ENCODE measurements at places on chromosomes 13 and 19. TPM values are rescaled to one million over a fixed set of nuclear protein-coding genes. Genes with fewer than 3 reads are reported as not detected.

The EFNB2 gene
- 0.37 TPM for total RNA-seq

DNA sequence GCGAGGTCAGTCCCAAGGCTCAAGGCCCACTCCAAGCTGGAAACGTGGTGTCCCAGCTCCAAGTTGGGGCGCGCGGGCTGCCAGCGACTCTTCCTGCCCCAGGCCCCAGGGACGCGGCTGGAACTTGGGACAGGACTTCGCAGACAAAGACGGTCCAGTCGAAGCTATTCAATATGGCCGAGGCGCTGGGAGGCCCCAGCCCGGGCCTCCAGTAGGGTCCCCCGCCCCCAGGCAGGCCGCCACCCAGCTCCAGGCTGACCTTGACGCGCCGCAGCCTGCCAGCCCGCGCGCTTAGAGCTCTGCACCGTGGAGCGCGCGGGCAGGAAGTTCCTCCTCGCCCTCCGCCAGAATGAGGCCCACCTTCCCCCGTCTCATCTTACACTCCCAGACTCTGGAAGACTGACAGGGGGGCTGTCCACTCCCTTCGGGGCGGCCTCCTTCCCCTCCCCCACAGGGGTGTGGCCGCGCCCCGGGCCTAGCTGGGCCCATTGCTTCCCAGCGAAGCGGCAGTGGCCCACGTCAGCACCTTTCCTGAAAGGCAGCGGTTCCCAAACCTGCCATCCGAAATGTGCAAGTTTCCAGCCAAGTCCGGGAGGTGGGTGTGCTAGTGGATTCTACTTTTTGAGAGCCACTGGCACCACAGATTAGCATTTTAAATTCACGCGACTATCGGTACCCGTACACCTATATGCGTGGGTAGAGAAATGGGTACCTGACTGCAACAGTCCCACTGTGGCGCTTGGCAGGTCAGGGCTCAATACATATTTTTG lies at the start of gene CCDC8:
Gene CCDC8, minus strand, starts transcription at position 303 of the 770 bp plus-strand sequence. CDS start 754 bp downstream, outside the sequence.
- DNase-seq, result no peak

The GATAD2A gene
- 153 TPM for total RNA-seq

DNA sequence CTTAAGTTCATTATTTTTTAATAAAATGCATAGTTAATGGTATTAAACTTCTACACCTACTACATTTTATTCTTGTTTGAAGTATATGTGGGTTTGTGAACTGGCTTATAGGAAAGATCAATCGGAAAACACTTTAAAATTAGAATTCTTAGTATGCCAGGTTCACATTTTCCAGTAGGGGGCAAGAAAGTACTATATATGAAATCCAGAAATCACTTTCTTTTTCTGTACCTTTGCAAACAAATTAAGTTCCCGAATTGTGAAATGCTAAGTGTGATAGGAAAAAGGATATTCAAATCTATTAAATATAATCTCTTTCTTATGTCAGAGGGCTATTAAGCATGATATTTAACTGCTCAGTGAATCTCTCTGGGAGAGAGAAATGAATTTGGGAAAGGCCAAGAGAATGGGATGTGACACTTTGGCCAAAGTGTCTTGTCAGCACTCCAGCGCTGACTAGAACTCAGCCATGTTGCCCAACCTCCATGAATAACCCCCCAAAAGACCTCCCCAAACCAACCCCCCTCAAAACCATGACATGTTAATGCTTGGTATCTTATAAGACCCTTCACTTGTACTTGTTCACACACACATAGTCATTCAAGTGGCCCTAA lies 122.6 kb upstream of the SLC10A2 start:
- DNase-seq, result no peak

GRCh38 chr13:105984236-105984635 lies 551.2 kb downstream of the EFNB2 start:
- DNase-seq, result no peak

DNA sequence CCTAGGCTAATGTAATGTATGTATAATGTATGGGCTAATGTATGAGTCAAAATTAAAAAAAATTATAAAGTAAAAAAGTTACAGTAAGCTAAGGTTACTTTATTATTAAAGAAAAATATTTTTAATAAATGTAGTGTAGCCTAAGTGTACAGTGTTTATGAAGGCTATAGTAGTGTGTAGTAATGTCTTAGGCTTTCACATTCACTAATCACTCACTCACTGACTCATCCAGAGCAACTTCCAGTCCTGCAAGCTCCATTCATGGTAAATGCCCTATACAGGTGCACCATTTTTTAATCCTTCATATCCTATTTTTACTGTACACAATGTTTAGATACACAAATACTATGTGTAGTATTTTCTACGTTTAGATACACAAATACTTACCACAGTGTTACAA lies 1.8 kb upstream of the TMEM272 start:
- DNase-seq, result no peak

DNA sequence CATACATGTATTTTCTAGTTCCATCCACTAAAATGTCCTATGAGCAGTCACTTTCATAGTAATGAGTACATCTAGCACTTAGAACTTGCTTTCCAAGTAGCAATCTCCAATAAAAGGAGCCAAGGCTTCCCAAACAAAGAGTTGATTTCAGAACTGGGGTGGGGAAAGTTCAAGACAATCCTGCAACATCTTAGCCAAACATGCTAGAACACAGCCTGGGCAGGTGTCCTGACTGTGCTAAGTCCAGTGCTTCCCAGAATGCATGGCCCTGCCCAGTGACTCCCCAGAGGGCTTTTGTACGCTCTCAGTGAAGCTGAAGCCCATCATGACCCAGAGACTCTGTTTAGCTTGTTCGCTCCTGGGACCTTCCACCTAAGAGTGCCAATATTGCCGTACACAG lies 106.7 kb upstream of the UBAC2 start:
- no peak for DNase-seq

GRCh38 chr13:67554746-67555452 lies 324.8 kb upstream of the PCDH9 start:
- DNase-seq, result no peak

- no peak for DNase-seq
Measured at GRCh38 chr19:16594681-16595091, 22.5 kb upstream of the SLC35E1 start.

DNA sequence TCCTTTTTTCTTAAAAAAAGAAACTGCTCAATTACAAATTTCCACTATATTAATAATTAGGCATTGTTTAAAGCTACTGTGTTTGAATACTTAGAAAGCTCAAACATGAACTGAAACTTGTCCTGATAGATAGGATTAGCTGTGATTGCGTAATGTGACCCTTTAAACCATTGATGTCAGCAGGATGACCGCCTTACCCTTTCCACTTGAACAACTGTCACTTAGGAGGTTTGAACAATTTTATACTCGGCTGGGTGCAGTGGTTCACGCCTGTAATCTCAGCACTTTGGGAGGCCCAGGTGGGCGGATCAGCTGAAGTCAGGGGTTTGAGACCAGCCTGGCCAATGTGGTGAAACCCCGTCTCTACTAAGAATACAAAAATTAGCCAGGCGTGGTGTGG lies 2.9 kb downstream of the LAMP1 start:
- DNase-seq, result no peak

DNA sequence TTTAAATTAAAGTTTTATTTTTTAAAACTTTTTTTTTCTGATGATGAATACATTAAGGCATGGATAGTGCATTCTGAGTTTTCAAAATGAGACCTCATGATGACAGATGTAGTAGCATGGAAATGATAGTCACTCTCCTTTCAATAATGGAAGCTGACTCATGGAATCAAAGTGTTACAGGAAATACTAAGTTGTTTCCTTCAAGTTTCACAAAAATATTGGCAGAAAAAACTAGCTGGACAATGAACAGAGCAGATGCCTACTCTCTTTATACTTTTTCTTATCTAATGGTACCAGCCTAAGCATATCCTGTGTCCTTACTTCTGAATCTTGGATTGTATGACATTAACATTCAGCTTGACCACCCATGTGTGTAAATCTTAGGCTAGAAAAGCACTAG lies 1337.3 kb downstream of the PCDH9 start:
- DNase-seq, result no peak

The CYP4F2 gene
- total RNA-seq, result not detected

The ZFP28 gene
- total RNA-seq, result 5.1 TPM

- no peak for DNase-seq
Measured at GRCh38 chr19:34960103-34960805, 3.8 kb downstream of the ZNF792 start.

The ZNF528 gene
- total RNA-seq, result 12.9 TPM

- no peak for DNase-seq
Measured at GRCh38 chr19:48935864-48936263, 2.4 kb downstream of the DHDH start.

The IGFL3 gene
- total RNA-seq, result not detected

The PGLYRP2 gene
- total RNA-seq, result not detected

DNA sequence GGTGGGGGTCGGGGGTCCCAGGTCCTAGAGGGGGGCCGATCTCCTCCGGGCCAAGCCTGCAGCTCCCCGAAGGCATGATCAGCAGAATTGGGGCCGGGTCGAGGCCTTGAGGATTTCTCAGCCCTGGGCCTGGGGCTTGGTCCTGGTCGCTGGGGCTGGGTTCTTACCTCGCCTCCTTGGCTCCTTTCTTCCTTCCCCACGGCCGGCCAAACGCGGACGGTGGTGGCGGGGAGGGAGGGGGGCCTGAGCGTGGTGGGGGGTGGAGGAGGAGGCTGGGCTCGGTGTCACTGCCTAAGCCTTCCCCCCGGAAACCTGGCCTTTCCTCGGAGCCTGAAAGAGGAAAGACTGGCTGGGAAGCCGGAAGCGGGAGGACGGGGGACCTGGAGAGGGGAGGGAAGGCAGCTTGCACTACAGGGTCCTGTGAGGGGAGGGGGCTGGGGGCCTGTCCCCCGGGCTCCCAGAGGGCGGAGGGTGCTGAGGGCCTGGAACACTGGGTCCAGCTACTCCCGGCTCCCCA lies at the start of gene ZNF579:
Gene ZNF579, minus strand, starts transcription at position 221 of the 517 bp plus-strand sequence. CDS start 1,209 bp downstream, outside the sequence.
- peak; percentile 51 for DNase-seq

- no peak for DNase-seq
Measured at GRCh38 chr13:20995245-20995838, 66.0 kb downstream of the LATS2 start.

The GPR12 gene
- not detected for total RNA-seq

GRCh38 chr13:23146811-23147625 lies 33.8 kb upstream of the SGCG start:
- no peak for DNase-seq

DNA sequence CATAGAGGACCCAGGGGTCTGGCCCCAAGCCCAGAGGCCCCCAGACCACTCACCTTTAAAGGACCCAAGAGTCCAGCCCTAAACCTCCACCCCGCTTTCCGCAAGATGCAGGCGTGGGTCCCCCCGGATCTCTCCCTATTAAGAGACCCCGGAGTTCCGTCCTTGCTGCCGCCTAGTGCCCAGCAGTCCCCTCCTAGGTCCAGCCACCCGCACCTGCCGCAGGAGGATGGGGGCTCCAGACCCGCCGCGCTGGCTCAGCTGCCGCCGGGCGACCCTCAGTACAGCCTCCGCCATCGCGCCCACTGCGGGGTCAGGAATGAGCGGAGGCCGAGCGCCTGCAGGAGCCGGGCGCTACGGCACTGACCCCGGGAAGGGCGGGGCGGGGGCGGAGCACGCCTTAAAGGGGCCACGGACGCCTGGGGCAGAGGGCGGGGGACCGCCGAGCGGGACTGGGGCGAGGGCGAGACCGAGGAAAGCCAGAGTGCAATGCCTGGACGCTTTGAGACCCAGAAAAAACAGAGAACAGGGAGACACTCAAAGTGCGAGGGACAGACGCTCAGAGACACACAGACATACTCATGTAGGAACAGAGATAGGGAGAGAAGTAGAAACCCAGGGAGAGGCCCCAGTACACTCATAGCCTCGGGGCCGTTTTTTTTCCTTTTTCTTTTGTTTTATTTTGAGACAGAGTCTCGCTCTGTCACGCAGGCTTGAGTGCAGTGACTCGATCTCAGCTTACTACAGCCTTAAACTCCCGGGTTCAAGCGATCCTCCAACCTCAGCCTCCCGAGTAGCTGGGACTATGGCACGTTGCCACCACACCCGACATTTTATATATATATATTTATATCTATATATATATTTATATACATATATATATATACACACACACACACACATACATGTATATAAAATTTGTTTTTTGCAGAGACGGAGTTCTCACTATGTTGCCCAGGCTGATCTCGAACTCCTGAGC lies at the start of gene ETHE1:
Gene ETHE1, minus strand, starts transcription at position 318 of the 976 bp plus-strand sequence. Its CDS starts 24 bp downstream, at position 294.
- DNase-seq, result peak; percentile 69

The CFAP97D2 gene
- not detected for total RNA-seq

The DLL3 gene
- total RNA-seq, result not detected

The SHANK1 gene
- total RNA-seq, result not detected

Measured in T-helper 17 cell (primary cell).